ENCODE measurements at places on chromosomes 6 and 20.

DNA sequence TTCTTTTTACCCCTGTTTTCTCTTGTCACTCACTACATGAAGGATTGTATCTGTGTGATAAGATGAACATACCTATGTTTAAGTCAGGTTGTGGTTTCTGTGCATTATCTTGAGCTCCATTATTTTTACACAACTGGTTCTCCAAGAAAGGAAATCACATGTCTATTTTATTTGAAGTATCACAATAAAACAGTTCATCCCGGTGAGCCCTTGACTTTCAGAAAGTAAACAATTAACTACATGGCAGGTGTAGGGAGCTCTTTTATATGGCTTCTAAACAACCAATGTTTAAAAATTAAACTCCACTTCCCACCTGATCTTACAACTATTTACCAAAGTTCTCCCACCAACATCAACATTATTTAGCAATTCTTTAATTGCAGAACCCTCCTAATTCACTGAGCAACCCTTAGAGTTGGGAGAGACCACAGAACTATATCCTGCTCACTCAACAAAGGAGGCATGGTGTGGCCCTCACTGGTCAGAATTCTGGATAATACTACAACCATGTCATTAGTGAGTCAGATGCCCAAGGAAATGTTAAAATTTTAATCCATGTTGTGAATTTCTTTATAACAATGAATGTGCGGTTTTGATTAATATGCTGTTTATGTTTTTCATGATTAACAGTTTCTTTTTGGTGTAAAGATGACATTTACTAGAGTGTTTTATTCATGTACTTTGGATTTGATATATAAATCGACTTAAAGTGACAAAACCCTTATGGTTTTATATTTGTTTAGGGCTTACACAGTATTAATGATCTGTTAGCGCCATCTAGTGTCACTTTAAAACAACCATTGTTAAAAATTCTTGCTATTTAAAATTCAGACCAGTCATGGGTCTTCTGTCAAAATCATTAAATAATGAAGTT lies 50.0 kb upstream of the SCGN start:
- no peak for DNase-seq

- DNase-seq = no peak
These were observed 74.2 kb upstream of the PHIP start for GRCh38 chr6:79152269-79152737.

- DNase-seq = no peak
These were observed 31.0 kb downstream of the NPEPL1 start for GRCh38 chr20:58723628-58723984.

DNA sequence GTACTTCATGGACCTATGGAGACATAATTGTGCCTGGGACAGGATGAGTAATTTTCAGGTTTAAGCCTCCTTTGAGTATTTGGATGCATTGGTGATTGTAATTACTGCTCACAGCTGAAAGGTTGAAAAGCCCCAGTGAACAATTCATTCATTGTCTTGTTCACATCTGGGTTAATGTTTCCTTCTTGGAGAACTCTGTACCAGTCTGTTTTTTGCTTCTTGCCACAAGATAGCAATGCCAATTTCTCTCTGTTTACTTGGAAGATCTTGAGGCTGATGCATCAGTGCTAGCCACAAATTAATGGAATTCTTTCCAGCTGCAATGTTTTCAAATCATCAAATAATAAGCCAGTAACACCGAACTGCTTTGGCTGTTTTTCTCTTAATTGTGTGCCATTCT lies 207.8 kb downstream of the BMP2 start:
- DNase-seq = no peak

DNA sequence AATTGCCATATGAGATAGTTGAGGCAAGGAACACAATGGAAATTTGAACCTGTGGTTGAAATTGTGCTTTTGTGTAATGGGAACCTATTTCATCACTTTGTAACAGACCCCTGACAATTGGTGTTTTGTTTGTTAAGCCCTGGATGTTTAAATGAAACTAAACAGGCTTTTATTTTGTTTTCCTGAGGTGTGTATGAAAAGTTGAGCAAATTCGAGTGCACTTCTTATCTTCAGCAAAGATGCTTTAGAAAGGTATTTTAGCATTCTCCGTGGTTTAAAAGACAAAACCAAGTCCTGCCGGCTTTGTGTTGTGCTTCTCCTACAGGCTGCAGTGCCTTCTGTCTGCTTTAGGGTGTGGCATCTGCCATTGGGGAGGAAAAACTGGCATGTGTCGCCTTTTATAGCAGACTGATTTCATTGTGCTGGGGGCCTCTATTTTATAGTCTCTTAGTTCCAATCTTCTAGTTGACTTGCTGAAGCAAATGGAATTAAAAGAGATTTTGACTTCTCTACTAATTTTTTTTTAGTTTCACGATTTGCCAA lies 2.2 kb upstream of the ARID1B start:
- DNase-seq = no peak

- no peak for DNase-seq
These were observed 753.4 kb downstream of the QKI start for GRCh38 chr6:164167873-164168405.

DNA sequence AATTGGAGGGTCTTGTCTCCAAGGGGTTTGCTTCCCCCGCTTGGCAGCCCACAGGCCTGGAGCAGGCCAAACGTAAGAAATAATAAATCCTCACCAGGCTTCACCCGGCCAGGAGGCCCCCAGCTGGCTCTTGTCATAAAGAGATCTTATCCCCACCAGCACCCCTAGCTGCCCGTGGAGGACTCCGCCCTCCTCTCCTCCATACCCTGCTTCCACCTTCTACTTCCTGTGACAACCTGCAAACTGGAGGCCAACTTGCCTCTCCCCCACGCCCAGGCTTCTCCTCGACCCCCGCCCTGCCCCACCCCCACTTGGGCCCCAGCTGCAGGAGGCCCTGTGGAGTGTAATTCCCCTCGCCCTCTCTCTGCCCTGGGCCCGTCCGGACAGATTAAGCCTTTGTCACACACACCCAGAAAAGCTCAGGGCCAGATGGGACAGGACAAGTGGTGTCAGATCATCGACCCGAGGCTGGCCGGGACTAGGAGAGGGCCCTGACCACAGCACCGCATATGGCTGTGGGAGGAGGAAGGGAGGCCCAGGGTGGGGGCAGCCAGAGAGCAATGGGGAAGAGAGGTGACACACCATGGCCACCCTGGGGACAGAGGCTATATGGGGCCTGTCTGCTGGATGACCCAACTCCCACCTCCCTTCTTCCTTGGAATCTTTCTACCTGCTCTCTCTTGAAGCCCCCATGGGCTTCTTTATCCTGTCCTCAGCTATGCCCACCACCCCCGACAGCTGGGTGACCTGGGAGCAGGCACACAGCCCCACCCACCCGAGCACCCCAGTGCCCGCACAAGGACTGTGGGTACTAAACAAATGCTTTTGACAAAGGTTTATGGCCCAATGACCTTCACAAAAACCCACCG lies 3.9 kb downstream of the NOL4L start:
- DNase-seq = no peak
